ENCODE measurements at places on chromosomes 2 and 18. TPM values are rescaled to one million over a fixed set of nuclear protein-coding genes. Genes with fewer than 3 reads are reported as not detected.

DNA sequence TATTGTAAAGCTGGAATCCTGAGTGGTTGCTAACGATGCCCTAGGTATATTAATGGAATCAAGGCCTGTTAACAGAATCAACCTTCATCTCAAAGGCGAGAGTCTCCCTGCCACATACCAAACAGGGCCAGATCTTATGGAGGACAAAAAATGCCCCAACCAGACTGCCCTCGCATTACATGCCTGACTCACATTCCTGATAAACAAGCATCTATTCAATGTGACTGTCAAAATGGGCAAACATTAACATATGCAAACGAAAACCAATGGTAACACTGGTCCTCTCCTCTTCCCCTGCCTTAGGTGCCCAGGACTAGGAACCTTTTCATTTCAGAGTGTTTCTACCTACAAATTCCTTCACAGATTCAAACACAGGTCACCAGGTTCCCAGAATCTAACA is 83.4 kb downstream of the COL6A3 start:
- no peak for DNase-seq

DNA sequence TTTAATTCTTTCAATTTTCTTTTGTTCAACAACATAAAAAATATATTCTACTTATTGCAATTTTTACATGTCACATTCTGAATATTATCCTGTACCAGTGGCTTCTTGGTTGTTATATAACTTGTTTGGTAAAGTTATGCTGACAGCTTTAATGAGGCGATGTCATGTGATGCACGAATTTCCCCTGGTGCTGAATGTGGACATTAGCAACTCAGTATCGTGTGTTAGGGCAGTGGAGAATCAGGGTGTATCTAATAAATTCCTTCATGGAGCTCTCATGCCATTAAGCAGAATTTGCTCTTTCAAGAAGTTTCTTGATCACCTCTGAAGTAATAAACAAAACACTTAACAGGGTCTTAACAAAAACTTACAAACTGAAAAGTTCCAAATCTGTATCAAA is 99.6 kb upstream of the DNMT3A start:
- no peak for DNase-seq

- DNase-seq = no peak
These were observed 1.6 kb downstream of the LONRF2 start for GRCh38 chr2:100320547-100321178.

GRCh38 chr2:61807036-61807757 is 46.7 kb downstream of the FAM161A start:
- DNase-seq = no peak

DNA sequence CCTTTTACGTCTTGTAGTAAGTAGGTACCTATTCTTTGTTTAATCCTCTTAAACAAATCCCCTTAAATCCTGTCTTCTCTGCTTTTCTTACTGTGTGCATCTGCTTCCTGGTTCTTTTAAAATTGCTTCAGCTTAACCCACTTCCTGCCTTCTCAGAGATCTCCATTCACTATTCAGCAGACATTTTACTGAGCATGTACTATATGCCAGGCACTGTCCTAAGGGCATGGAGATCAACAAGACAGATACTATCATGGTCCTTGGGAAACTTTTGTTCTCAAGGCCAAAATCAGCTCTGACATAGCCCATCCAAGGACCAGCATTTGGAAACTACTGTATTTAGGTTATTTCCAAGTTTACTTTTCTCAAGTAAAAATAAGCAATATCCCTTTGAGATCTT is 227.5 kb downstream of the TPGS2 start:
- no peak for DNase-seq

DSG4 gene
- total RNA-seq = 0.09 TPM

Data from omental fat pad (tissue), 4 donors.